Endodermal cell (in vitro differentiated cells): ENCODE measurements at places on chromosomes 2 and 18. TPM values are rescaled to one million over a fixed set of nuclear protein-coding genes. Genes with fewer than 3 reads are reported as not detected.

Gene AGFG1
- 87.1 and 90.3 TPM in 2 replicates for total RNA-seq

Gene SULT1C4
- total RNA-seq: 2.3 to 3.5 TPM (median 2.4 TPM) in 3 replicates

Gene OSBPL6
- 3.4 to 4.7 TPM (median 4.0 TPM) in 3 replicates for total RNA-seq

Gene MC5R
- total RNA-seq: 0.24 TPM in 1 of 2 replicates, not detected in the other

Gene DSG4
- total RNA-seq: not detected in 3 replicates

Gene CFAP65
- 0.84 to 1.3 TPM (median 1.1 TPM) in 3 replicates for total RNA-seq

Gene WNT6
- total RNA-seq: not detected in 3 replicates

Gene ITSN2
- 12.6 to 17.4 TPM (median 15.7 TPM) in 3 replicates for total RNA-seq

Gene GATA6
- 106 to 288 TPM (median 113 TPM) in 3 replicates for total RNA-seq

Gene TUBB8B
- 0.69 TPM in 1 of 3 replicates, not detected in the others for total RNA-seq

Gene CCDC121
- 4.0 and 4.6 TPM in 2 replicates for total RNA-seq

Gene TFCP2L1
- total RNA-seq: 2.4 to 3.7 TPM (median 3.3 TPM) in 3 replicates

Gene AGXT
- total RNA-seq: 0.21 to 0.47 TPM in 2 of 3 replicates, not detected in the other

Gene LYPD1
- total RNA-seq: 1.9 to 5.9 TPM (median 2.4 TPM) in 3 replicates

Gene CHRND
- total RNA-seq: 0.11 TPM in 1 of 2 replicates, not detected in the other

Gene NCKAP5
- total RNA-seq: 0.21 to 0.67 TPM (median 0.58 TPM) in 3 replicates

Gene CYP26B1
- total RNA-seq: 0.34 to 1.8 TPM (median 0.91 TPM) in 3 replicates

Gene UGT1A8
- 0.09 TPM in 1 of 2 replicates, not detected in the other for total RNA-seq

Gene UBR3
- total RNA-seq: 16.8 to 21.5 TPM (median 20.4 TPM) in 3 replicates

Gene MYO5B
- 11.6 and 16.8 TPM in 2 replicates for total RNA-seq

Gene ACTG2
- 1.5 to 2.3 TPM (median 1.9 TPM) in 3 replicates for total RNA-seq

Gene FBXO48
- 0.77 to 1.9 TPM (median 1.5 TPM) in 3 replicates for total RNA-seq

Gene PEX13
- total RNA-seq: 21.5 and 24.3 TPM in 2 replicates

Gene ZNF385B
- total RNA-seq: 11.1 to 18.1 TPM (median 13.7 TPM) in 3 replicates

Gene TSPYL6
- not detected in 3 replicates for total RNA-seq

Gene TMEM247
- total RNA-seq: not detected in 2 replicates

Gene ERFE
- 0.48 and 0.50 TPM in 2 replicates for total RNA-seq

Gene BOLL
- not detected in 2 replicates for total RNA-seq

Gene OR6B2
- total RNA-seq: not detected in 3 replicates

Gene FAM124B
- 0.72 and 1.2 TPM in 2 replicates for total RNA-seq

Gene SNTG2
- total RNA-seq: 11.6 and 11.9 TPM in 2 replicates

Gene SERPINB12
- total RNA-seq: not detected in 3 replicates

Gene RPRD1A
- total RNA-seq: 87.4 and 90.5 TPM in 2 replicates

Gene CRYBA2
- total RNA-seq: 1.3 to 2.6 TPM (median 1.4 TPM) in 3 replicates

Gene DYSF
- 1.4 to 2.2 TPM (median 1.8 TPM) in 3 replicates for total RNA-seq

Gene UGT1A3
- not detected in 3 replicates for total RNA-seq

Gene FHOD3
- 1.5 and 2.8 TPM in 2 replicates for total RNA-seq

Gene IL1F10
- total RNA-seq: not detected in 2 replicates

Gene NTSR2
- total RNA-seq: not detected in 2 replicates

Gene EIF2AK2
- total RNA-seq: 35.4 and 36.3 TPM in 2 replicates

Gene NCKAP1
- 133 to 138 TPM (median 136 TPM) in 3 replicates for total RNA-seq

Gene WDCP
- total RNA-seq: 18.2 and 20.4 TPM in 2 replicates

Gene CWC22
- 32.0 to 44.4 TPM (median 43.5 TPM) in 3 replicates for total RNA-seq

Gene RAB31
- total RNA-seq: 3.3 to 14.2 TPM (median 11.7 TPM) in 3 replicates
